ENCODE measurements at places on chromosomes 13 and 19.

GRCh38 chr13:53158201-53158600 lies 129.6 kb downstream of the OLFM4 start:
- DNase-seq, result no peak

GRCh38 chr13:24148414-24149235 lies 11.9 kb upstream of the SPATA13 start:
- peak; percentile 95 for DNase-seq

- no peak for DNase-seq
Observed at GRCh38 chr19:30645946-30646577, 273.9 kb downstream of the ZNF536 start.

GRCh38 chr13:108595436-108596274 lies 33.8 kb upstream of the MYO16 start:
- peak; percentile 53 for DNase-seq

DNA sequence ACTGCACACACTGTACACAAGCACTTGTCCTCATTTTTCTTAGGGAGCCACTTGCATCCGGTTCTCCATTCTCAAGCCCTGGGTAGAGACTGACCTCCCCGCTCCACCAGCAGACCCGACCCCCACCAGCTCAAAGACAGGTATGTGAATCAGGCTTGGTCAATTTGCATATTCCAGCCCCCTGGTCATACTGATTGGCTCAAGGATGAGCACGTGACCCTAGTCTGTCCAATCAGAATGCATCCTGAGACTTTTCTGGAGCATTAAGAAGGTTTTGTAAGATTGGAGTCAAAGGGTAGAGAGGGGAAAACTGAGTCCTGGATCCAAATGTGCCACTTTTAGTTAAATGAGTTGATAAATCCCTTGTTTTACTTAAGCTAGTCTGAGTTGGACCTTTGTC lies 34.1 kb downstream of the NOTCH3 start:
- DNase-seq, result no peak

- DNase-seq, result no peak
Observed at GRCh38 chr13:29125191-29125933, 305.2 kb downstream of the MTUS2 start.

- DNase-seq, result no peak
Observed at GRCh38 chr13:35886332-35887114, 244.7 kb downstream of the DCLK1 start.

DNA sequence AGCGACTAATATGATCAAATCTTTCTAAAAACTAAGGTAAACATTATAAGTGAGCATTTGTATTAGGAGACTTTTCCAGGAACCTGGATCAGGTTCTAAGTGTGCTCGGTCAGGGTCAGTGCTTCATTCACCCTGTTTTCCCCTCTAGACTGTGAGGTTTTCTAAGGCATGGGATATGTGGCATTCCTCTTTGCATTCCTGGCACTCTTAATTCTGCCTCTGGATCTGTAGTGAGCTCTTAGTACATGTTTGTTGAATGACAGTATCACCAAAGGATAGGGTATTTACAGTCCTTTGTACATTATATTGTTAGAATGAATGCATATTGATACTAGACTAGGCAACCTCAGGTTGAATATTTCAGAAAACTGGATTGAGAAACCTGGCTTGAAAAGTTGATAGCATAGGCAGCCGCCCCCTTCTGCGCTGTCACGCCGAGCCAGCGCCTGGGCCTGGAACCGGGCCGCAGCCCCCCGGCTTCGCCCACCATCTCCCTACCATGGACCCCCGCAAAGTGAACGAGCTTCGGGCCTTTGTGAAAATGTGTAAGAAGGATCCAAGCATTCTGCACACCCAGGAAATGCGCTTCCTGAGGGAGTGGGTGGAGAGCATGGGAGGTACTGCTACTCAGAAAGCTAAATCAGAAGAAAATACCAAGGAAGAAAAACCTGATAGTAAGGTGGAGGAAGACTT lies 156.5 kb downstream of the KCNRG start:
- DNase-seq, result no peak

DNA sequence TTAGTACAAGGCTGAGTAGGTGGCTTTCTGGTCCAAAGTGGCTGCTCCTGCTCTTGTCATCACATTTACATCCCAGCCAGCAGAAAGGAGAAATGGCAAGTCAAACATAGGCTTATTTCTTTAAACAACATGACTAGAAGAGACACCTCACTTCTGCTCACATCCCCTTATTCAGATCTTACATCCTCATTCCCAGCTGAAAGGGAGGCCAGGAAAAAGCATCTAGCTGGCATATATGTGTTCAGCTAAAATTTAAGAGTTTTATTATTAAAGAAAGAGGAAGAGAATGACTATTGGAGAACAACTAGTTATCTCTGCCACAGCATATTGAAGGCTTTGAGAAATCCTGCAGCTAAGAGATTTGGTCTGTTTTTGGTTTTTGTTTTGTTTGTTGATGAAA lies 34.1 kb downstream of the RGCC start:
- DNase-seq, result no peak

- DNase-seq, result no peak
Observed at GRCh38 chr13:74555651-74556420, 421.6 kb upstream of the KLF12 start.

DNA sequence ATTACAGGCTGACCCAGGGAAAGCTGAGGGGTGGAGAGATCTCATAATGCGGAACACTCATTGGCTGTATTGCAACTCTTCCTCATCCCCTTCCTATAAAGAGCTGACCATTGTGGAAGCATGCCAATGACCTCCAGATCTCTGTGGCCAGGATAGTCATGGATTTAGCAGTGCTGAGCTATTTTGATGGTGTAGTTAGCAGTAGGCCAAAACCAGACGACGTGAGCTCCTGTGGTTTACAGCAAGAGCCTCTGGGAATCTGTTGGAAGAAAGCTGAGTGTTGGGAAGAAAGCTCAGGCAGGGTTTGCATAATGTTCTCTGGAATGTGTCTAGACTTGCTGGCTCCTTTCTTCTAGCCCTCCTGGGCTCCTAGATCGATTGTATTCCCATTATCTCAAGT lies 187.5 kb upstream of the GPC6 start:
- no peak for DNase-seq

DNA sequence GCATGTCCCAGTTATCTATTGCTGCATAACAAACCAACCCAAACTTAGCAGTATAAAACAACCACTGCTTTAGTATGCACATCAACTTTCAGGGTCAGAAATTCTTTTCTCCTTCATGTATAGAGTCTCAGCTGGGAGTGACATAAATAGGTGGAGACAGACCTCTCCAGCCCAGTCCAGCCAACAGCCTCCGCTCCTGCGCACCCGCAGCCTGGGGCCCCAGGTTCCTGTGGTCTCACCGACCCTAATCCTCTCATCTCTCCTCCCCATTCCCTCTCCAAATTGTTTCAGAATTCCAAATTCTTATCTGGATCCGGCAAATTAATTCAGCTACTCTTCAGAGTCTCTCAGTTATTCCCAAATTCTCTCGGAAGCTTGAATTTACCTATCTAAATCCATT lies 522 bp upstream of the ATP12A start:
- no peak for DNase-seq

- peak; percentile 46 for DNase-seq
Observed at GRCh38 chr19:10855879-10856522, 7.8 kb downstream of the C19orf38 start.

- no peak for DNase-seq
Observed at GRCh38 chr13:45218689-45219088, 17.8 kb upstream of the KCTD4 start.

DNA sequence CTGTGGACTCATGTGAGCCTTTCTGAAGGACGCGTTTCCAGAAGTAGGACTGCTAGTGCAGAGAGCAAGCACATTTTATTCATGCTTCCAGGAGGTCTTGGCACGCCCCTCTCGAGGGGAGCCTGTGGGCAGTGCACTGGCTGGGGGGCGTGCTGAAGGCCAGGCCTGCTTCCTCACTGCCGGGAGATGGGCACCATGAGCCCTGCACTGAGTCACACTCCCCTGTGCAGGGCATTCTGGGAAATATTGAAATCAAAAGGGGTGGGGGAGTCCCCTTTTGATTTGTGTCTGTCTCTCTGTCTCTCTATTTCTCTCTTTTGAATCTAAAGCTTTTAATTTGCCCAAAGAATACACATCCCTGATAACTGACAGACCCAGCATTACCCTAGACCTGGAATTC lies 34.0 kb downstream of the DPF1 start:
- DNase-seq, result peak; percentile 34
